ENCODE measurements at places on chromosomes 1 and 21. TPM values are rescaled to one million over a fixed set of nuclear protein-coding genes. Genes with fewer than 3 reads are reported as not detected.

Gene ADAMTS1
- total RNA-seq = 56.2 TPM

Gene KNCN
- total RNA-seq = not detected

Gene ENSA
- total RNA-seq = 112 TPM

Gene GRIK3
- total RNA-seq = 28.5 TPM

Gene ACTL8
- total RNA-seq = not detected

Gene TP53BP2
- total RNA-seq = 75.5 TPM

Gene CAMSAP2
- total RNA-seq = 90.5 TPM

Gene BATF3
- 1.1 TPM for total RNA-seq

Gene S100A12
- total RNA-seq = 3.5 TPM

Gene BEND5
- 16.3 TPM for total RNA-seq

Gene IFI44
- total RNA-seq = 23.2 TPM

Gene IL20
- not detected for total RNA-seq

Gene PTPN7
- total RNA-seq = 1.3 TPM

Gene USH2A
- total RNA-seq = 48.3 TPM

Gene FCN3
- total RNA-seq = 0.99 TPM

Gene AADACL3
- 0.11 TPM for total RNA-seq

Gene TNN
- 17.8 TPM for total RNA-seq

Gene TRIM63
- total RNA-seq = 6.3 TPM

Gene CRYAA
- 23.1 TPM for total RNA-seq

Gene NUP210L
- total RNA-seq = 0.11 TPM

Gene KCND3
- 16.2 TPM for total RNA-seq

Gene WDR64
- total RNA-seq = 1.3 TPM

Gene IFI44L
- 16.8 TPM for total RNA-seq

Gene S100A8
- total RNA-seq = 23.5 TPM

Gene OLFML2B
- total RNA-seq = 52.4 TPM

Gene PLA2G2C
- not detected for total RNA-seq

Gene LRRC38
- total RNA-seq = 1.6 TPM

Gene LRRIQ3
- total RNA-seq = 1.4 TPM

Gene SLC2A5
- 3.4 TPM for total RNA-seq

Gene KIAA0040
- total RNA-seq = 6.8 TPM

Gene EYA3
- total RNA-seq = 18.5 TPM

Gene TNNT2
- 10.0 TPM for total RNA-seq

Gene TDRD10
- 3.3 TPM for total RNA-seq

Gene TRAPPC10
- 33.6 TPM for total RNA-seq

Gene PTGER3
- 4.8 TPM for total RNA-seq

Gene MAP3K21
- total RNA-seq = 2.1 TPM

Gene IVL
- total RNA-seq = 0.44 TPM

Gene RGS18
- 3.4 TPM for total RNA-seq

Gene EIF4G3
- total RNA-seq = 68.8 TPM

Gene KRTAP7-1
- not detected for total RNA-seq

Gene SMIM11
- total RNA-seq = 19.1 TPM

Gene RGS13
- not detected for total RNA-seq

Gene ATP1A4
- 0.60 TPM for total RNA-seq

Gene OR2M3
- total RNA-seq = not detected

Gene PPFIA4
- 15.8 TPM for total RNA-seq

Gene ARHGAP30
- total RNA-seq = 2.1 TPM

Gene SLC27A3
- total RNA-seq = 16.4 TPM

Gene NTMT2
- 0.99 TPM for total RNA-seq

Gene SLC66A1
- 23.6 TPM for total RNA-seq

Gene FAM177B
- 0.82 TPM for total RNA-seq

Gene LCE3D
- not detected for total RNA-seq

Gene VWA5B1
- total RNA-seq = 1.1 TPM

Gene PDZK1IP1
- 1.0 TPM for total RNA-seq

Gene IRF6
- total RNA-seq = 7.8 TPM

Gene KCNE2
- total RNA-seq = not detected

Gene FCGR3A
- 2.9 TPM for total RNA-seq

Gene GIPC2
- 2.1 TPM for total RNA-seq

Gene FCGR1A
- 3.4 TPM for total RNA-seq

Gene ZP4
- total RNA-seq = not detected
